Motor neuron (in vitro differentiated cells): ENCODE measurements at places on chromosomes 11 and 22.

DNA sequence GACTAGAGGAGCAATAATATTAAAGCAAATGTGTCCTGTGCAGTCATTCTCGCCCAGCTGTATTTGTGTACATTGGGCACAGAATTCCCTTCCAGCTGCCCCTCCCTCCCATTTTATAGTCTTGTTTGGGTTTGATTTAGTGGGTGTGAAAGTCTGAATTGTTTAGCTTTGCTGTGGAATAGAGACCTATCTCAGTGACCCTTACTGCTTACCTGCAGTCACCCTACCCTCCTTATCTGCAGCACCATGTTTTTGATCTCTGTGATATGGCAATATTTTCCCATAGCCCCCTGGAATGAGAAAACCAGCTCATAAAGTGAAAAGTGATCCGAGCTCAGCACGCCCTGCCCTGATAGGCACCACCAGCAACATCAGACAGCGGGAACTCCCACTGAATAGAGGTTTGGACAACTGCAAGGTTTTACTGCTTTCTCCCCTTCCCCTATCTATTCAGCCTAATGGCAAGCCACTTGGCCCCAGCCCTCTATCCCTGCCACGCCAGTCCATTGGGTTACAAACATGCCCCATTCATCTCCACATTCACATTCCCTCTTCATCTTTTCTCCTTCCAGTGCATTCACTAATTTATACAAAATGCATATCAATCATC, 199.0 kb downstream of the ETS1 start:
- ATAC-seq, result no peak

DNA sequence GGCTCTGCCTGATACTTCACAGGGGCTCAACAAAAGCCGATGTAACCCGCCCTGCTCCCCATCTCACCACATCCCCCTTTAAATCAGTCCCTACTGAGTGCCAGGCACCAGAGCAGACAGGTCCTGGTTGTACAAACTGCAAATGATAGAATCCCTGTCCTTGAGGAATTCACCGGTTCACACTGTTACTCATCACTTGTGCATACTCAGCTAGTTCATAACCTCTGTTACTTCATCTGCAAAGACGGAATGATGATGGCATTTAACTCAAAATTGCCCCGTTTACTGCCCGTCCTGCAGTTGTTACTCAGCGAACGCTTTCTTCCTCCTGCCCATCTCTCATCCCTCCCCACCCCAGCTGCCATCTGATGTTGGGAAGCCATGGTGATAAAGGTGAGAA, 384.7 kb downstream of the OPCML start:
- no peak for ATAC-seq

- no peak for ATAC-seq
Measured at GRCh38 chr22:24576778-24577177, 16.1 kb downstream of the LRRC75B start.

DNA sequence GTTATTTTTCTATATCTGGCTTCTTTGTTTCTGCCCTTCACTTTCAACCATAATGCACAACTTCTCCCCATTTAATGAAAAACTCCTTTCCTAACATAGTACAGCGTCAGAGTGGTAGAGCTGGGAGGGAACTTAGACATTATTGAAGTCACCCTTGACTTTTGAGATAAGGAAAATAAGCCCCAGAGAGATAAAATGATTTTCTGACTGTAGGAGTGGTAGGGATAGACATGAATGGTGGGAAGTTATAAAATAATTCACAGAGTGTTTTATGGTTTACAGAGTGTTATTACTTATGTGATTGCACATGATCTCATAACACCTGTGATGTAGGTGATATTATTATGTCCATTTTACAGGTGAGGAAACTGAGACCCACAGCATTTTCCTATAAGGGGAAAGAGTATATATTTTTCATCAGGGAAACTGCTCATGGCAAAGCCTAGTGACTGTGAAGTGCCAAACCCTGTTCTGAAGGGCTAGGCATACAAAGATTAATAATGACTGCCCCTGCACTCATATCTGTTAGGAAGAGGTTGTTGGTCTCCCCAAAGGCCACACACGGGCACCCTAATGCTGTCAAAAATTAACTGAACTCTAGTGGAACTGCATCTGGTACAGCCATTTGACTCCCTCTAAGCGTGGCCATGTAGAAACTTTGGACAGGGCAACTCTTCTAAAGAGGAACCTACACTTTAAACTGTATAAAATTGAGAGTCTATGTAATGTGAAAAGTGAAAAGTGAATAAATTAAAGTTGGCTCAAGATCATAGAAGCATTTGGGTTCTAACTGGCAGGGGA, 61.1 kb upstream of the PICALM start:
- no peak for ATAC-seq

DNA sequence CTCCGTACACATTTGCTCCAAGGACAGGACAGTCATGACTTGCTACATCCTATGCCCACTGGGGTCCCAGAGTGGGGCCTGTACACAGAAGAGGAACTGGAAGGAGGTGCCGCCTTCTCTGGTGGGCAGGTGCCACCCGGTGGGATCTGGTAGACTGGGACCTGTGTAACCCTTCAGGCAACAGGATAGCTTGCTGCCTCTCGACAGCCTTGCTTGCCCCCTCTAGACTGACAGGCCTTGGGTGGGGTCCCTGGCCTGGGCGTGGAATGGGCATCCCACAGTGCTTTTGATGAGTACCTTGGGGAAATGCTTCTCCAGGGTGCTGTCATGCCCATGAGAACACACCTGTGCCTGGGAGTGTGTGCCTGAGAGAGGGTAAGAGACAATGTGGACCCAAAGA, 15.8 kb downstream of the SHANK3 start:
- no peak for ATAC-seq

- ATAC-seq, result peak; percentile 29
Measured at GRCh38 chr11:128802358-128802981, 64.6 kb downstream of the KCNJ1 start.

DNA sequence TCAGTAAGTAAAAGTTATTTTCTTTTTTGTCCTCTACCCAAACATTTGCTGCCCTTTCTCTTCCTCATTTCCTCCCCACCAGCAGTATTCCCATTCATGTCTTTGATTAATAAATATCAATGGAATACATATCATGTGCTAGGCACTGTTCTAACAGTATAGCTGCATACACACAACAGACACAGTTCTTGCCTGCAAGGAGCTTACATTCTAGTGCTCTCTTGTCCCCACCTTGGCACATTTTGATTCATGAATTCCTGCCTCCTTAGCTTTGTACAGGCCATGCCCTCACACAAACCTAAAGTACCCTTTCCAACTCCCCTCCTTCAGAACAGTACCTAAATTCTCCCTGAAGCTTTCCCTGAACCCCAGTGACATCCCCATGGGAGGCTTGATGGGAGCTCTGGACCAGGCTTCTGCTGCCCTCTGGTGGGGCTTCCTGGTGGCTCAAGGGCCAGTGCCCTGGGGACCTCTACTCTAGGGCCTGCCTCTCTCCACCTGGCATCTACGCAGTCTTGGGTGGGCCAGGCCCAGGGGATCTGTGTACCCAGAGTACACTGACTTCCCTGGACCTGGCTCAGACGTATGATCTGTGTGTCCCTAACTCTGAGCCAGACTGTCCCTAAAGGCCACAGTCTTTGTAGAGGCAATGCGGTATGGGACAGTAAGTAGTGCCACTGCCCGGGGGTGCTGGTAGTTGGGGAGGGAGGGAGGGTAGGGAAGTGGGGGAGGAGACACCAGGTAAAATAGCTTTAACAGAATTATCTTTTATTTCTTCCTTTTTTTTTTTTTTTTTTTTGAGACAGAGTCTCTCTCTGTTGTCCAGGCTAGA, 14.1 kb downstream of the RPS13 start:
- no peak for ATAC-seq

DNA sequence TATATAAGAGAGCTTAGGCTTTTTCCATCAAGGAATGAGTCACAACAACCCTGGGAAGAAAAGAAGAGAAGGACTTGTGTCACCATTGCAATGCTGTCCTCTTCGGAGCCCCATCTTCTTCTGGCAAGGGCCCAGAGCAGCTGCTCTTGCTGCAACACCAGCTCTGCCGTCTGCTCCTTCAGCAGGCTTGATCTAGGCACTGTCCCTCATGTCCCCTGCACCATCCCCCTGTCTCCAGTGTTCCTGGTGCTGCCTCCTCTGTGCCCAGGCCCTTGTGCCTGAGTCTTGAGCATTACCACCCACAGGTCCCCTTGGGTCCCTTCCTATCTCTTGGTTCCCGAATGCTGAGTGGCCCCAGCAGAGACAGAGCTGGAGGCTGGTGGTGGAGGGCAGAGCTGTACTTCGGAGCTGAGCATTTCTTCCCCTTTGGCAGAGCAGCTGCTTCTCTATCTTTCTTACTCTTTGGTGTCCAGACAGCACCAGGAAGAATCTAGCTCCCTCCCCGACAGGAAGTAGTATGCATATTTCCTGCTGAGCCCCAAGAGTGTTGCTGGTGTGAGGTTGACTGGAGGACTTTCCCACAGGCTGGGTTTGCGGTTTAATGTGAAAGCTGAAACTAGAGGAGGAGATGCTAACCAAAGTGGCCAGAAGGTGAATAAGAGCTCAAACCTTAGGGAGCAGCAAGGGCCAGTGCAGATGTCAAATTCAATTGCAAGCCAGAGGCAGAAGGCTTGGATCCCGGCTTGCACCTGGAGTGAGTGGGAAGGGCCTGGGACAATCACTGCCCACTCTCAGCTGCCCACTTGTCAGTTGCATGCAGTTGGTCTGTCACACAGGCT, 27.8 kb downstream of the WEE1 start:
- ATAC-seq, result peak; percentile 32

- no peak for ATAC-seq
Measured at GRCh38 chr11:117924631-117925170, 4.5 kb downstream of the TMPRSS13 start.

GRCh38 chr22:45454275-45454674, 40.8 kb downstream of the RIBC2 start:
- ATAC-seq, result peak; percentile 10

DNA sequence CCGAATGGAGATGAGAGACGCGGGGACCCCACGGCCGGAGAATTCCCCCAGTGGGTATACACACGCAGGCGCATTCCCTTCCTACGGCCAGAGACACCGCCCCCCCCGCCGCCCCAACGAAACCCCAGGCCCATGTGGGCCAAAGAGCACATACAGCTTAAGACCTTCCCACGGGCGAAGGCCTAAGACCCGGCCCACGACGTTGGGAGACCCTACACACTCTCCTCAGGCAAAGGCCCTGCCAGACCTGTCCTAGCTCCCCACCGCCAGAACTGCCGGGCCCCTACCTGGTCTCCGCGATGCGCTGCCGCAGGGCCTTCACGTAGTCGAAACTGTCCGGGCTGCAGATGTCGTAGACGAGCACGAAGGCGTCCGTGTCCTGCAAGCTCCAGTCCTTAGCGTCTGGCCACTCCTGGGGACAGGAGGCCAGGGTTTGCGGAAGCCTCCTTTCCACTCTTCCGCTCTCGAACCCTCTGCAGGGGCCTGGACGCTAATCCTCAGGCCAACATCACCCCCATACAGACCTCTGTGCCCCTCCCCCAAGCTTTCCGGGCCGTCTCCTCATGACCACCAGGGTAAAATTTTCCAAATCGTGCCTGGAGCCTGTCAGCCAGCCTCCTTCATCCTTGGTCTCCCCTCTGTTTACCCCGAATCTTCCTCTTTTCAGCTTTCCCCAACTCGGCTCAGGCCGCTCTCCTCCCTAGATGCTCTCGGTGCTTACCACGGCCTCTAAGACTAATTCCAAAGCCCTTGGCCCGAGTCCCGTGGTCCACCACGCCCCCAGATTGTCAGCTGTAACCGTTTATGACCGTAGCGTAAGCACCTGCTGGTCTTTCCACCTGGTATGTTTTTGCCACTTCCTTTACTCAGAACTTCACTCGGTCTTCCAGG, 1.7 kb downstream of the RASL10A start:
- ATAC-seq, result no peak

GRCh38 chr11:35239471-35240075, 100.6 kb downstream of the CD44 start:
- no peak for ATAC-seq

DNA sequence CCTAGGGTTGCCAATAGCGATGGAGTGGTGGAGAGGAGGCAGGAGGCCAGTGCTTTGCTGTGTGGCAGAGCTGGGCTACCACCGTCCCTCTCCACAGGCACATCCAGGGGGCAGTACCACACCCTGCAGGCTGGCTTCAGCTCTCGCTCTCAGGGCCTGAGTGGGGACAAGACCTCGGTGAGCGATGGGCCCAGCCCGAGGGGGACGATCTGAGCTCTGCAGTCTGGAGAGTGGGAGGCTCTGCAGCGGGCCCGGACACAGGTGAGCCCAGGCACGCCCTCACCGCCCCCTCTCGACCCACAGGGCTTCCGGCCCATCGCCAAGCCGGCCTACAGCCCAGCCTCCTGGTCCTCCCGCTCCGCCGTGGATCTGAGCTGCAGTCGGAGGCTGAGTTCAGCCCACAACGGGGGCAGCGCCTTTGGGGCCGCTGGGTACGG, 2.5 kb downstream of the PKP3 start:
- peak; percentile 22 for ATAC-seq

GRCh38 chr11:62593434-62594044, 2.2 kb upstream of the TUT1 start:
- peak; percentile 12 for ATAC-seq

- ATAC-seq, result no peak
Measured at GRCh38 chr11:44377914-44378321, 68.0 kb upstream of the ALX4 start.

DNA sequence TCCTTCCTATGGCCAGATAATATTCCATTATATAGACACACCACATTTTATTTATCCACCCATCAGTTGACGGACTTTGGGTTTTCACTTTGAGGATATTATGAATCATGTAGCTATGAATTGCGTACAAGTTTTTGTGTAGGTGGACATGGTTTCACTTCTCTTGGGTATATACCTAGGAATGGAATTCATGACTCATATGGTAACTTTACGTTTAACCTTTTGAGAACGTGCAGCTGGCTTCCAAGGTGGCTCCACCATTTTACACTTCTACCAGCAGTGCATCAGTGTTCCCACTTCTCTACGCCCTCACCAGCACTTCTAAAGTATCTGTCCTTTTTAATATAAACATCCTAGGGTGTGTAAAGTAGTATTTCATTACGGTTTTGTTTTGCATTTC, 112.0 kb downstream of the PLEKHA7 start:
- no peak for ATAC-seq

- no peak for ATAC-seq
Measured at GRCh38 chr11:126411971-126412381, 56.5 kb downstream of the ST3GAL4 start.

DNA sequence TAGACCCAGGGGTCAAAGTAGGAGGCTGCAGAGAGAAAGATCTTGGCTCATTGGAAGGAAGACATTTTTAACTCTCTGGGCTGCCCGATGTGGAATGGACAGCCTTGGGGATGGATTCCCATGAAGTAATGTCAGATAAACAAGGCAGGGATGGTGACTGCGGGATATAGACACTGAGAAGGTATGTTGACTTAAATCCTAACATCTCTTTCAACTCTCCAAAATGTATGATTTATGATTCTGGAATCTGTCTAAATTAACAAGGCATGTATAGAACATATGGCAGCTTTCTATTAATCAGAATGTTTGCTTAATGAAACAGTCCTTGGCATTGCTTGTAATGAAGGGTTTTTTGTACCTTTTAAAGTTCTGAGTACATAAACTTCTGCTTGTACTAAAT, 56.1 kb upstream of the VSTM5 start:
- ATAC-seq, result no peak

GRCh38 chr11:2359557-2359956, 17.6 kb upstream of the CD81 start:
- no peak for ATAC-seq

GRCh38 chr11:1401656-1402221, 12.0 kb downstream of the BRSK2 start:
- ATAC-seq, result peak; percentile 66
